Esophagus (tissue), 2 donors: ENCODE measurements at places on chromosomes 2 and 18. TPM values are rescaled to one million over a fixed set of nuclear protein-coding genes. Genes with fewer than 3 reads are reported as not detected.

The KLHL30 gene
- 0.24 TPM for polyA plus RNA-seq

The DOCK10 gene
- polyA plus RNA-seq, result 2.5 TPM

The HOXD12 gene
- polyA plus RNA-seq, result not detected

The DNAH6 gene
- 0.10 TPM for polyA plus RNA-seq

The CYRIA gene
- 1.0 TPM for polyA plus RNA-seq

The DNER gene
- polyA plus RNA-seq, result 0.24 TPM

The NEB gene
- polyA plus RNA-seq, result 0.33 TPM

The B4GALT6 gene
- 2.4 TPM for polyA plus RNA-seq

The NTSR2 gene
- polyA plus RNA-seq, result not detected

The FBXO41 gene
- 0.92 TPM for polyA plus RNA-seq

The CYTIP gene
- 1.6 TPM for polyA plus RNA-seq
